NCI-H1105 (cell line): ENCODE measurements at places on chromosomes 3 and 15.

GRCh38 chr3:24963762-24964625, 464.1 kb upstream of the RARB start:
- DNase-seq, result no peak

DNA sequence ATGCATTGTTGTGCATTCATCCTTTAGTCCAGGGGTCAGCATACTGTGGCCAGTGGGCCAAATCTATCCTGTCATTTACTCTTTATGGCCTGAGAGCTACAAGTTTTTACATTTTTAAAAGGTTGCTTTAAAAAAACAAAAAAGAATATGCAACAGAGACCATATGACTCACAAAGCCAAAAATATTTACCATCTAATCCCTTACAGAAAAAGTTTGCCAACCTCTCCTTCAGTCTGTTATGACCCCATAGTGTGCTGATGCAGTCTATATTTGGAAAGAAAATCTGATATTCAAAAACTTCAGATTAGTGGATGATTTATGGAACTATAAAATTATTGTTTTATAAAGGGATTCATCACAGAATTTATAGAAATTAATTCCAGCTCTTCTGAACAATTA, 237.5 kb upstream of the IL12A start:
- DNase-seq, result no peak

GRCh38 chr3:107106316-107106715, 270.9 kb upstream of the CCDC54 start:
- no peak for DNase-seq

- DNase-seq, result peak; percentile 59
Measured at GRCh38 chr3:143895805-143896204, 47.5 kb upstream of the SLC9A9 start.

GRCh38 chr15:74240897-74241614, 4.9 kb downstream of the CCDC33 start:
- DNase-seq, result no peak

DNA sequence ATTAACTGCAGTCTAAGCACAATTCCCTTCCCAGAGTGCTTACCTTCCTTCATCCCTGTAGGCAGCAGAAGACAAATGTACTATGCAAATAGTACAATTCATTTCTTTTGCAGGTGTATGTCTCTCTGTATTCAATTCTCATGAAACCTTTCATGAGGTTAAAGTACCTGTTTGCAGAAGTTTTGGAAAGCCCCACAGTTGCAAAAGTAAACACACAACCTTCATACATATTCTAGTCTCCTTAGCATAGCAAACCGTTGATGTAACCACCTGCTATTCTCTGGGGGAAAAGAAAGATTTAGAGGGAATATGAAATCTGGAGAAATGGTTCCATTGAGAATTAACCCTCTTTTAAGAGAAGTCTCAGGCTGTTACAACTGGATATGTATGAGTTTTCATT, 200.3 kb upstream of the SUCLG2 start:
- no peak for DNase-seq

- DNase-seq, result no peak
Measured at GRCh38 chr15:52213206-52213605, 22.0 kb upstream of the GNB5 start.

DNA sequence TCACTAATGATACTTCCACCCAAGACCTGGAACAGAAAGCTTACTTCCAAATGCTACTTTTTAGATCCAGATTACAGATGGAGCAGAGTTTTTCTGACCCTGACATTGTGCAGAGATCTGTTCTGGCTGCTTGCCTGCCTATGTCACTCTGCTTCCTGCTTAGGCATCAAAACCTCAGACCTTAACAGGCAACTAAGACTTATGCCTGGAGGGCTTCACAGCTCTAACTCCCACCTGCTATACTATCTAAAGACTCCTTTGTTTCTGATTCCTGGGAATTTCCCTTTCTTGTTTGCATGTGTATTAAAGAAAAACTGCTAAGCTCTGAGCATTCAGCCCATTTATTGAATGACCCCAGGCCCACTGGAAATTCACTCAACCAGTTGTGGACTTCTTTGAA, 157.4 kb upstream of the NPHP3 start:
- no peak for DNase-seq

DNA sequence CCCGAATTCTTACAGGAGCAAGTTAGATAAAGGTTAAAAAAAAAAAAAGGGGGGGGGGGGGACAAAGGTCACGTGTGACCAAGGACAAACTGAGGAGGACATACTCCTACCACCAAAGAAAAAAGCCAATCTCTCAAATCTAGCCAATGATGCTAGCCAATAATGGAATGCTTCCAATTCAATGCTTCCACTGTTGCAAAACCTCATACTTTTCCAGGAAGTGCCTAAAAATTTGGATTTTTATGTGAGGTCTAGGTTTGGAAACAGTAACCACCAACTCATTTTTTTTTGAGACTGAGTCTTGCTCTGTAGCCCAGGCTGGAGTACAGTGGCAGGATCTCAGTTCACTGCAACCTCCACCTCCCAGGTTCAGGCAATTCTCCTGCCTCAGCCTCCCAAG, 11.4 kb downstream of the MSL2 start:
- no peak for DNase-seq

DNA sequence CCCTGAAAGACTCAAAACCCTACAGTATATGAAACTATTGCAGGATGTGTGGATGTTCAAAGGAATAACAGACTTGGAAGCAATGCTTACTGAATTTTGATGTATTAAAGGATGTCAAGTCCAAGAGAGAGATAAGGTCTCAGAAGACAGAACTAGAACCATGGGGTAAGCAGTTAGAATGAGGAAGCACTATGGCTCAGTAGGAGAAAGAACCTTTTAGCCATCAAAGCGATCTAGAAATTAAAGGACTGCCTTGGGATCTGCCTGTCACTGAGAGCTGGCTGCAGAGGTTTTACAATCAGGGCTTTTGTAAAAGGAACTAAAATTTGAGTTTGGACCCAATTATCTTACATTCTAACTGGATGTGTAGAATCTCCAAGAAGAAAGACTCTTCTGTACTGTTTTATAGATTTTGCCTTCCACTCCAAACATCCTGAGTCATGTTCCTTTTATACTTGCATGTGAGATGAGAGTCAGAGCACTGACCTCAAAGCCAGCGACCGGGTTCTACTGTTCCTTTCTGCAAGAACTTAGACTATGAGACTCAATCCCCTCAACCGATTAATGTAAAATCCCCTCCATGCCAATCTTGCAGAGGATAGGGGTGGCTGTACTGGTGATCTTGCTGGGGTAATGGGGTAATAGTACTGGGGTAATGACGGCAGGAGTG, 412.3 kb upstream of the TPRG1 start:
- DNase-seq, result no peak

DNA sequence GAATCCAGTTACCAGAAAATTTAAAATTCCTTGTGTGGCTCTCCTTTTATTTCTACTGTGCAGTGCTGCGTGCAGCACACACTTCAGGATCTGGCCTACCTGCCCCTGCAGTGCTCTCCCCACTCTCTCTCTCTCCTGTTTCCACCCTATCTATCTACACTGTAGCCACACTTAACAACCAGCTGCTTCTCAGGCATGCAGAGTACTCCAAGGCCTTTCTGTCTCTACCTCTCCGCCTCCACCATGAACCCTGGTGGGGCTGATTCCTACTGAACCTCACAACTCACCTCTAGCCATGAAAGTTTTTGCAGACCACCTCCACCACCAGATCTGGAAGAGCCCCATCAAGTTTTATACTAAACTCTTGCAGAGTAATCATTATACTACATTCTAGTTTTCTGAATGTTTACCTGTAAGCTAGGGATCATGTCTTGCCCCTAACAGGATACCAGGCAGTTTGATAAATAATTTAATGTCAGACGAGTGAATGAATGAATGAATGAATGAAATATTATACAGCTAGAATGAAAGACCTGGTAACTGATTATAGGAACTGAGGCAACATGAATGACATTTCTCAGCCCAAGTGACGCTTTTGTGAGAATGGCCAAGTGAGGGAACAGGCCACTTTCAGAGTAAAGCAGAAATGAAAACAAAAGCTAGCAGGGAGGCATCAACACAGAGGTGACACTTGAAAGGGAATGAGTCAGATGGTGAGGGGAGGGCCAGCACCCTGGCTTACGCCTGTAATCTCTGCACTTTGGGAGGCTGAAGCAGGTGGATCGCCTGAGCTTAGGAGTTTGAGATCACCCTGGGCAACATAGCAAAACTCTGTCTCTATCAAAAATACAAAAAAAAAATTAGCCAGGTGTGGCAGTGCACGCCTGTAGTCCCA, 363.5 kb downstream of the FOXP1 start:
- no peak for DNase-seq

DNA sequence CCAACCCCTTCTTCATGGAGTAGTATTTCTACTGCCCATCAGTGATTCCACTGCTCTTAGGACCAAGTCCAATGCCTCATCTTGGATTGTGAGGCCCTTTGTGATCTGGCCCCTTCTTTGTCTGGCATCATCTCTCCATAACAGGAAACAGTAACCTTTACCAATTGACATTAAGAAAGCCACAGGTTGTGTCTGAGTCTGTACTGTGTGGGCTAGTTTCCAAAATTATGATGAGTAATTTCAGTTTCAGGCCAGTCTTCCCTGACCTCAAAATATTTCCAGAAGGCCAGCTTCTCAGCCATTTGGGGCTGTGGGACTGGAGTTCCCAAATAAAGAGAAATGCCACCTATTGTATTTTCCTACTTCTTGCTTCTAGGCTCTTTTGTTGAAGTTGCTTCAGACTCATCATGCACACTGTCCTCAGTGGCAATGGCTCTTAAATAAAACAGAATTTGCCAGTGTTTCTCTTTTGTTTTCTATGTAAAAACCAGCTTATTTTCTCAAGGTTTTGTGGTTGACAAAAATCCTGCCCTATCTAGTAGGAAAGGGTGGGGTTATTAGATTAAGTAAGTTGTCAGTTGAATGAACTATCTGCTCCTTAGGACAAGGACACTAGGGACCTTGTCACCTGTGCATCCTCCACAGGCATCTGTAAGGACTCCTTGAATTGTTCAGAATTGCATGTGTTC, 47.0 kb upstream of the ACKR4 start:
- no peak for DNase-seq

DNA sequence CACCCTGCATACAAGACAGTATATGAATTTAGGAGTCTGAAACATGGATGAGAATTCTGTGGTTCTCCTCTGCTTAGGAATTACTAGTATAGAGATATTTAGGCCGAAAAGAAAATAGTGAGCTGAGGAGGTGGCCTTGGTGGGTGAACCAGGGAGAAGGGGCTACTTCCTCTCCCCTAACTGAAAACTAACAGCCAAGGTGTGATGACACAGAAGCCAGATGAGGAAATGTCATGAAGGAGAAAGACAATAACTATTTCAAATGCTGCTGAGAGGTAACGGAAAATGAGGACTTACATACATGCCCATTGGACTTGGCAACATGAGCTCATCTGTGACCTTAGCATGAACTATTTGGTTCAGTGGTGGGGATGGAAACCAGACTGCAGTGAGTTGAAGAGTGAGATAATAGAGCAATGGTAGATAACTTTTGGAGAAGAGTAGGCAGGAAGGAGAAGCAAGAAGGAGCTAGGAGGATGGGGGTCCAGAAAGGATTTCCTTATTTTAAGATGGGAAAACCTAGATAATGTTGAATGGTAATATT, 114.4 kb upstream of the TSPAN3 start:
- DNase-seq, result no peak

DNA sequence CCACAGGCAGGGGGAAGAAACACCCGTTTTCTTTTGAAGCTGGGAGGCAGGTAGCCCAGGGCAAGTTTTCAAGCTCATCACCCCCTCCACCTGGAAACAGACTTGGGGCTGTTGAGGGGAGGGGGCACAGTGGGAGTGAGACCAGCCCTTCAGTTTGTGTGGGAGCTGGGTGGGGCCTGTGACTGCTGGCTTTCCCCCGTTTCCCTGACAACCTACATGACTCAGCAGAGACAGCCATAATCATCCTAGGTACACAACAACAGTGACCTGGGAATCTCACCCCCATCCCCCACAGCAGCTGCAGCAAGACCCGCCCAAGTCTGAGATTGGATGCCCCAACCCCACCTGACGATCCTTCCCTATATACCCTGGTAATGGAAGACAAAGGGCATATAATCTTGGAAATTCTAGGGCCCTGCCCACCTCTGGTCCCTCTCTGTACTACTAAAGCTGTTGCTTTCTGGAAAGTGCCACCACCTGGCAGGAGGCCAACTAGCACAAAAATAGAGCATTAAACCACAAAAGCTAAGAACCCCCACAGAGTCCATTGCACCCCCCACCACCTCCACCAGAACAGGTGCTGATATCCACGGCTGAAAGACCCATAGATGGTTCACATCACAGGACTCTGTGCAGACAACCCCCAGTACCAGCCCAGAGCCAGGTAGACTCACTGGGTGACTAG, 422.2 kb upstream of the SGO1 start:
- DNase-seq, result no peak

DNA sequence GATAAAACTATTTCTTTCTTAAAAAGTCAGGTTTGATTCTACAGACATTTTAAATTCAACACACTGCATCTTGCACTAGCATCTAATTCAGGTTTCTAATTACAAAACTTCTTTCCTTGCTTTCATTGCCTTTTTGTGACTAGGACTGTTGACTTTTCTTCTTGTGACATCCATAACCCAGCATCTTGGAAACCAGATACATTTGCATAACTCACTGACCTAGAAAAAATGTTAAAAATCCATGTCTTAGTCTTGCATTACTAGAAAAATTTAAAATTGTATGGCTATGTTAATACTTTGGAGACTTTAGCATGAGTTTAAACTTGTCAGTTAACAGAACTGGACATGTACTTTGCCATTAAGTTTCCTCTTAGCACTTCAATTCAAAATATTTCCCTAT, 72.7 kb downstream of the DTWD1 start:
- no peak for DNase-seq

GRCh38 chr3:41682996-41683395, 278.9 kb downstream of the ULK4 start:
- DNase-seq, result no peak

DNA sequence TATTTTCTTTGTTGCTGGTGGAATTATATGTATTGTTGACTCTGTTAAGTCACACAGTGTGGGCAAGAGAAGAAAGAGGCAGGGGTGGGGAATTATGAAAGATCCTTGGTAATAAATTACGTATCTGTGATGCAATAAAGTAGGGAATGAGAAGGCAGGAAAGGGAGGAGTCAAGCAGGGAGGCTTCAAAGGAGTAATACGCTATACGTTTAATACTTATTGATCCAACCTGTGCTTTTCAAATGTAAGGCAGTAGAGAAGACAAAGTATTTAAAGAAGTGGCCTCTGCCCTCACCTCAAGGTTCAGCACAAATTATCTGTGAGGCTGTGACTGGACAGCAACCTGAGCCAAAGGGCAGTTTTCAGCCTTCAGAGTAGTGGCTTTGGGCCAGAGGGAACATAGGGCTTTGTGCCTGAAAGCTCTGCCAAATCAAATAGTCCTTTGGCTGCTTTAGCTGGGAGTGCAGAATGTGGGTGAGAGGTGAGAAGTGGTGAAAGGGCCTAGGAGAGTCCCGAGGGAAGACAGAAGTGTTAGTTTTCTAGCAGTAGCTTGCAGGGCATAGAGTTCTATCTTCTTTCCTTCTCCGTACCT, 1.2 kb upstream of the PLIN1 start:
- no peak for DNase-seq
